ENCODE measurements at places on chromosomes 6 and 20.

DNA sequence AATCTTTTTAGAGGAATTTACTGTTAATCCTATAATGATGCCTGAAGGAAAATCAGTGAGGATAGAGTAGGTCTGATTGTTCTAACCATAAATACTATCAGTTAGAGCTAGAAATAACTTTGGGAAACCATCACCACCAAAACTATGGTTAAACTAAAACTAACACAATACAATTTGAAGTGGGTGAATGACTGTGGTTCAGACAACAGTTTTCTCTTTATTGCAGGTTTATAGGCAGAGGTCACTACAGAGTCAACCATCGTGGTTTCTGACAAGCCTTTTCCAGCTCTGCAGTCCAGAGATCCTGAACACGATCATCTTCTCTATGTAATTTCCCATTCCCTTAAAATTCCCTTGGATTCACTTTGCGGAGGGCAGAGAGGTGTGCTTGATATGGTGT is 134.3 kb downstream of the IBTK start:
- no peak for DNase-seq

- DNase-seq = no peak
These were observed 52.5 kb downstream of the FAXC start for GRCh38 chr6:99297006-99297405.

DNA sequence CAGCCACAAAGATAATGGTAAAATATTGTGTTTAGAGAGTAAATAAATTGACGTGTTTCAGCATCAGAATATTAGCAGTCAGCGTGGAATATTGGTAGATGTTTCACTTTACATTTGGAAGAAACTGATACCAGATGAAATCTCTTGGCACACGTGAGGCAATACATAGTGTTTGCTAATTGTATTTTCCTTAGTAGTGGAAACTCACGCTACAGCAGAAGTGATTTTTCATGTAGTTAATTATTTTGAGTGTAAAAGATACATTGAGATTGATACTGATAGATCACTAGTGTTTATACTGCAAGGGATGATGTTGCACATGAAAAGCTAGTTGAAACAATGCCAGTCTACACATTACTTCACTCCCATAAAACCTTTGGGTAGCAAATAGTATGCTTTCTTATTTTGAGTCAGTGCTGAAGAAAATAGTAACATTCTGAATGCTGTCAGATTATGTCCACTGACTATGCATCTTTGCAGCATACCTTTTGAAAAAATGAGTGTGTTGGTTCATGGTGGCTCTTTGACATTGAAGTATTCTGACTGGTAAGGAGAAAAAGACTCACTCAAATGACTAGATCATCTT is 59.3 kb downstream of the CD2AP start:
- no peak for DNase-seq

DNA sequence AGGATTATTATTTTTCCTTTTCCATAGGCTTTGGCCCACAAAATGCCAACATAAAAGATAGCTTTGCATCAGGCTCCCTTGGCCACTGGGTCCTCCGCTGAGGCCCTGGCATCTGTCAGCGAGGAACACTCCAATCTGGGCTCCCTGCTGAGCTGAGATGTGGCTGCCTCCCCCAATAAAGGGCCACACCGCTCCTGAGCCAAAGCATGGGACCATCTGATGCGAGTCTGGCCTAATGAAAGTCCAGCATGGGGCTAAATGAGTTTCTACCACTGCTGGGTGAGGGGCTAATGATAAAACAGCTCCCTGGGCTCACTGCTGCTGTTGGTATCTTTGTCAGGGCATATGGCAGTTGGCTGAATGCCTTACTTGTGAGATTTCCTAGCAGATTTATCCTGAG is 817.5 kb upstream of the SLC35B3 start:
- DNase-seq = no peak

DNA sequence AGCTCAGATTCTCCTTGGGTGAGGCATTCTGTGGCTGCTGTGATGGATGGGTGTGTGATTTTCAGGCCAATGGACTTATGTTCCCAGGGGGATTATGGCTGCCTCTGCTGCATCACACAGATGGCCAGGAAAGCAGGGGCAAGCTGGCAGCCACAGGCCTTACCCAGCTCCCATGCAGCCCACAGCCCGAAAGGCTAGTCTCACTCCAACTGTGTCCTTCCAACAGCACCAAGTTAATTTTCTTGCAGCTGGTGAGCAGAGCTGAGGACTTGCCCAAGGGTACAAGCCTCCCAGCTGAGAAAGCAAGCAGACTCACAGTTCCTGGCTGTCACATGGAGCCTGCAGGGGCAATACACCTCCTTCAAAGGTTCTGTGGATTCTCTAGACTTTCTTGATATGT is 155.2 kb upstream of the KHDRBS2 start:
- no peak for DNase-seq

- peak; percentile 93 for DNase-seq
These were observed at the start of gene NSFL1C for GRCh38 chr20:1466211-1467081. Gene NSFL1C, minus strand, starts transcription at chr20:1466849. Its CDS starts 25 bp downstream, at chr20:1466824.

GRCh38 chr6:134657751-134658527 is 292.0 kb downstream of the ALDH8A1 start:
- no peak for DNase-seq

DNA sequence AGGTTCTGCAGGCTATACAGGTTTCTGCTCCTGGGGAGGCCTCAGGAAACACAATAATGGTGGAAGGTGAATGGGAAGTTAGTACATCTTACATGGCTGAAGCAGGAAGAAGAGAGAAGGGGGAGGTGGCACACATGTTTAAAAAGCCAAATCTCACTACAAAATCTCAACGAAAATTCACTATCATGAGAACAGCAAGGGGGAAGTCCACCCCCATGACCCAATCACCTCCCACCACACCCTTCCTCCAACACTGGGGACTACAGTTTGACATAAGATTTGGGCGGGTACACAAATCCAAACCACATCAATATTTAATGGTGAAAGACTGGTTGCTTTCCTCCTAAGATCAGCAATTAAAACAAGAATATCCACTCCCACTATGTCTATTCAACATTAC is 13.8 kb upstream of the POLR1H start:
- no peak for DNase-seq

- no peak for DNase-seq
These were observed 49.7 kb downstream of the JPH2 start for GRCh38 chr20:44137266-44137801.

DNA sequence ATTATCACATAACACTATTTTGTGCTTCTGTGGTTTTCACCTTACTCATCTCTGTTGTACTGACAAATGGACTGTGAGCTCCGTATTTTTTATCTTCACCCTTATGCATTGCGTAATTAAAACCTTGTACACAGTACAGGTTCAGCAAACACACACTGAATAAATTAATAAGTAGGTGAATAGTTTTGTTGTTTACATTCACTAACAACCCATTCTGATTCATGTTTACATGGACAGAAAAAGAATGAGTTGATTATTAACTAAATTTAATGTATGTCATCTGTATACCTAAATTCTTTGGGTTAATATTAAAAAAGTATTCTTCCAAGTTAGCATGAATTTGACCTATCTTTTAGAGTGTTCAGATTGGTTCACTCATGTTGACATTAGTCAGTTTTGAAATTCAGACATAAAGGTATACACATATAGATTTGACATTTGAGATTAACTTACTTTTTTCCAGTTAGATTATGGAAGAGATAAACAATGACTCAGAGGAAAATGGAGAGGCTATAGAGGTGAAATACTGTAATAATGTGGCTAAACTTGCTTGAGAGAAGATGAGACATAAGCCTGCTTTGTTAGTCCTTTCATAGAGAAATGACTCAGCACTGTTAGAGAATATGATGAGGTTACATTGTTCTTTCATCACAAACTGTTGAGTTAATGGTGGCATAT is 541.7 kb upstream of the FLRT3 start:
- no peak for DNase-seq

GRCh38 chr6:20204512-20204894 is 7.8 kb downstream of the MBOAT1 start:
- no peak for DNase-seq

- no peak for DNase-seq
These were observed 112.1 kb upstream of the TMEM170B start for GRCh38 chr6:11425431-11425871.

GRCh38 chr20:4946986-4947385 is 54.3 kb downstream of the SLC23A2 start:
- no peak for DNase-seq

- no peak for DNase-seq
These were observed 30.6 kb downstream of the SNAP25 start for GRCh38 chr20:10249048-10249770.

DNA sequence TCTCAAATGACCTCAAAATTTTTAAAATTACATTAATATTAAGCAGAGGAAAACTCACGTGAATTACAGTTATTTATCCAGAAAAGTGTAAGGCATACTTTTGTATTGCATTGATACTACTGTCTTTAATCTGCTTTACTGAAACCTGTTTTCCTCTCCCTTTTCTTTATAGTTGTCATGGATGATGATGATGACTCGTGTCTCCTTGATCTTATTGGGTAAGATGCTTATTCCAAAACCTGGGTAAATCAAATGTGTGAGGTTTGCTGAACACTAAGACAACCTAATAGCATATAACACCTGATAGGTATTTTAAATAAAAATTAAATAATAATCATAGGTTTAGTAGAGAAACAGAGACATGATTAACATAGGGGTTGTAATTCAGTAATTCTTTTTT is 40.0 kb downstream of the BICRAL start:
- DNase-seq = no peak

- no peak for DNase-seq
These were observed 169.2 kb downstream of the OR2B2 start for GRCh38 chr6:27742833-27743573.

GRCh38 chr6:159892053-159892452 is 1.3 kb downstream of the MAS1 start:
- DNase-seq = no peak

All from stimulated activated CD8-positive, alpha-beta memory T cell treated with anti-CD3 and anti-CD28 coated beads, Interleukin-2, amount 100 ng/mL, for 1 hour (primary cell).